Hematopoietic multipotent progenitor cell treated with erythropoietin and hydrocortisone succinate and interleukin-3 and kit ligand, for 6 days (in vitro differentiated cells): ENCODE measurements at places on chromosomes 12 and 14.
A peak's percentile ranks its signal among the peaks of the same experiment; 100 is the strongest.

GRCh38 chr14:26293909-26294308 lies 303.9 kb downstream of the NOVA1 start:
- DNase-seq, result no peak

- DNase-seq, result peak; percentile 82
Observed at GRCh38 chr12:31749024-31749704, 20.3 kb upstream of the AMN1 start.

- no peak for DNase-seq
Observed at GRCh38 chr12:76925135-76925534, 46.3 kb upstream of the CSRP2 start.

GRCh38 chr12:102376181-102376747 lies 104.1 kb downstream of the IGF1 start:
- no peak for DNase-seq

DNA sequence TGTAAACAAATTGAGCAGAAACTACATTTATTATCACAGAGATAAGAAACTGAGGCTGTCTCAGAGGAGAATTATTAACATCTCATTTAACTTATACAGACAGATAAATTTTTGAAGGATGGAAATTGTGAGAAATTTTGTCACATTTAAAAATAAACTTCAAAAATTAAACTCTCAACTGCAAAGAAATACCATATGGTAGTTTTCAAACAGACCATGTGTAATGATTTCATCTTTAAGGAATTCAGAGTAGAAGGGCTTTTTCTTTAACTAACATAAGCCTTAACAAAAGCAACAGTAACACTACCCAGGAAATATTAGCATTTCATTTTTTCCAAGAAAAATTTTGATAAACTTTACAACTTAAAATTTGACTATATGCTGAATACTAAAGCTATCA lies 26.6 kb downstream of the NUP37 start:
- no peak for DNase-seq

DNA sequence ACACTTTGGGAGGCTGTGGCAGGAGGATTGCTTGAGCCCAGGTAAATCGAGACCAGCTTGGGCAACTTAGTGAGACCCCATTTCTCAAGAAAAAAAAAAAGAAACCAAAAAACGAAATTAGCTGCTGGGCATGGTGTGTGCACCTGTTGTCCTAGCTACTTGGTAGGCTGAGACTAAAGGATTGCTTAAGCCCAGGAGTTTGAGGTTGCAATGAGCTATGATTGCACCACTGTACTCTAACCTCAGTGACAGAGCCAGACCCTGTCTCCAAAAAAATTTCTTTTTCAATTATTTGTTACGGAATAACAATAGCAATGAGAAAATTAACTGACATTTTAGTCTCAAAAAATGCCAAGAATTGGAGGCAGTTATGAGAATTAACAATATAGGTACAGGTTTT lies 128.0 kb downstream of the CCDC91 start:
- DNase-seq, result no peak

DNA sequence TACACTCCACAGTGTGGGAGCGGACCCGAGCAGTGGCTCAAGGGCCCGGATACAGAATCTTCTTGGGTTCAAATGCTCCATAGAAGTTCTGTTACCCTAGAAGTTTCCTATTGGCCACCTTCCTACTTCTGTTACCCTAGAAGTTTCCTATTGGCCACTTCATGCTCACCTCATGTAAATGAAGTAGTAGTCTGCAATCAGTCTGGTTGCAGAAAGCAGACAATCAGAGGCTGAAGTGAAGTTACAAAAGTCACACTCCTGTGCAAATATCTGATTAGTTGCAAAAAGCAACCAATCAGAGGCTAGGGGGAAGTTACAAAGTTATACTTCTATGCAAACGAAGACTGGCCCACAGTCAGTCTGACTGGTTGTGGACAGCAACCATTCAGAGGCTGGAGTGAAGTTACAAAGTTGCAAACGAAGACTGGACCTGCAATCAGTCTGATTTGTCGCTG lies 77.8 kb upstream of the CPNE8 start:
- no peak for DNase-seq

DNA sequence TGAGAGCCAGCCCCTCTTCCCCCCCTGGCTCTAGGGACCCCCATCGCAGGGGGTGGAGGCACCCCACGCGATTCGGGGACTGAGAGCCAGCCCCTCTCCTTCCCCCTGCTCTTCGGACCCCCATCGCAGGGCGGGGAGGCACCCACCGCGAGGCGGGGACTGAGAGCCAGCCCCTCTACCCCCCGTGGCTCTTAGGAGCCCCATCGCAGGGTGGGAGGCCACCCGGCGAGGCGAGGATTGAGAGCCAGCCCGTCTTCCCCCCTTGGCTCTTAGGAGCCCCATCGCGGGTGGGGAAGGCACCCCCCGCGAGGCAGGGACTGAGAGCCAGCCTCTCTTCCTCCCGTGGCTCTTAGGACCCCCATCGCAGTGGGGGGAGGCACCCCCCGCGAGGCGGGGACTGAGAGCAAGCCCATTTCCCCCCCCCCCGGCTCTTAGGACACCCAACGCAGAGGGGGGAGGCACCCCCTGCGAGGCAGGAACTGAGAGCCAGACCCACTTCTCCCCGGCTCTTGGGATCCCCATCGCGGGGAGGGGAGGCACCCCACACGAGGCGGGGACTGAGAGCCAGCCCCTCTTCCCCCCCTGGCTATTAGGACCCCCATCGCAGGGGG lies 45.6 kb downstream of the DDX11 start:
- DNase-seq, result no peak

DNA sequence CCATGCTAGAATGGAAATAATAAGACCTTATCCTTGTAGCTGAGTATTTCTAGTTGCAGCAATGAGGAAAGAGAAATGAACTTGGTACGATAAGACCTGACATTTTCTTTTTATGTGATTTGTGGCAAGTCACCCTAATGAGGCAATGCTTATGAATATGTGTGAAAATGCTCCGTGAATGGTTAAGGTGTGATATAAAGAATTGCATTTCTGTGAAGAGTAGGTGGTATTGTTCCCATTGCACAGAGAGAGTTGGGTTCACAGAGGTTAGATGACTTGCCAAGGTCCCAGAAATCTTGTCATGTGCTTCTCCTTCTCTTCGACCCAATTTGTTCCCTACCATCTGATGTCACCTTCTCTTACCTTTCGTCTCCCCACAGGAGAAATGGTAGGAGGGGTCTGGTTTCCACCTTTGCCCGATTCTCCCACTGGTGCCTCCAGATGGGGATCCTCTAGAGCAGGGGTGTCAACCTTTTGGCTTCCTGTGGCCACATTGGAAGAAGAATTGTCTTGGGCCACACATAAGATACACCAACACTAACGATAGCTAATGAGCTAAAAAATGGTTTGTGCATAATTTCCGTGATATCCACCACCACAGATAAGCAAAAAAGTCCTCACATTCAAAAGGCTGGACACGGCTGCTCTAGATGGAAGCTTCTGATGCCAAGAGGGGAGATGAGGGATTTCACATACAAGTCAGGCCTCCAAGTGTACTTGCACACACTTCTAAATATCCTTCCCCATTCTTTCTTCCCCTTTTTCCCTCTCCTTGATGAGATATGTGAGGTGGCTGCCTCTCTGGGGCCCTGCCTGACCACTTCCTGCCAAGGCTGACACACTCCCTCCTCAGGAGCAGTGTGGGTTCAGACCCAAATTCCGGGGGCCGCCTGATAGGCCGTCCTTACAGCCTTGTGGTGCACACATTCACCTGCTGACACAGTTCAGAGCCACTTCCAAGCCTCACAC lies 96.1 kb downstream of the PLXNC1 start:
- DNase-seq, result peak; percentile 86

DNA sequence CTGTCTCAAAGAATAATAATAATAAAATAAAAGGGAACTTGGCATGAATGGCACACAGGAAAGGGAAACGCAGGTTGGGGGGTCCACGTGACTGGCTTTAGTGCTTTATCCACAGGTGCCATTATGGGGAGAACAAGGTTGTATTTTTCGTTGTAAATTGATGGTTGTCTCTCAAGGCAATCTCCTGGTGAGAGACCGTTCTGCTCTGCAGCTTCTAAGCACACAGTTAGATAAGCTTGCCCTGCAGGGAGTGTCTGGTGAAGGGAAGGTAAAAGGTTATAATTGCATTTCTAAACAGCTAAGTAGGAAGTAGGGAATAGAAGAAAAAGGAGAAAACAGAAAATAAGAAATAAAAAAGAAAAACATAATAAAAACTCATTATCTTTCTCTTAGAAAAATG lies 69.1 kb upstream of the CPSF6 start:
- no peak for DNase-seq
